ENCODE measurements at places on chromosomes 2 and 18.

- DNase-seq = no peak
Observed at GRCh38 chr2:143476336-143477087, 347.3 kb downstream of the ARHGAP15 start.

- DNase-seq = no peak
Observed at GRCh38 chr2:16044946-16045456, 104.7 kb downstream of the MYCN start.

- DNase-seq = peak; percentile 46
Observed at GRCh38 chr2:236177604-236177966, 9.4 kb upstream of the GBX2 start.

DNA sequence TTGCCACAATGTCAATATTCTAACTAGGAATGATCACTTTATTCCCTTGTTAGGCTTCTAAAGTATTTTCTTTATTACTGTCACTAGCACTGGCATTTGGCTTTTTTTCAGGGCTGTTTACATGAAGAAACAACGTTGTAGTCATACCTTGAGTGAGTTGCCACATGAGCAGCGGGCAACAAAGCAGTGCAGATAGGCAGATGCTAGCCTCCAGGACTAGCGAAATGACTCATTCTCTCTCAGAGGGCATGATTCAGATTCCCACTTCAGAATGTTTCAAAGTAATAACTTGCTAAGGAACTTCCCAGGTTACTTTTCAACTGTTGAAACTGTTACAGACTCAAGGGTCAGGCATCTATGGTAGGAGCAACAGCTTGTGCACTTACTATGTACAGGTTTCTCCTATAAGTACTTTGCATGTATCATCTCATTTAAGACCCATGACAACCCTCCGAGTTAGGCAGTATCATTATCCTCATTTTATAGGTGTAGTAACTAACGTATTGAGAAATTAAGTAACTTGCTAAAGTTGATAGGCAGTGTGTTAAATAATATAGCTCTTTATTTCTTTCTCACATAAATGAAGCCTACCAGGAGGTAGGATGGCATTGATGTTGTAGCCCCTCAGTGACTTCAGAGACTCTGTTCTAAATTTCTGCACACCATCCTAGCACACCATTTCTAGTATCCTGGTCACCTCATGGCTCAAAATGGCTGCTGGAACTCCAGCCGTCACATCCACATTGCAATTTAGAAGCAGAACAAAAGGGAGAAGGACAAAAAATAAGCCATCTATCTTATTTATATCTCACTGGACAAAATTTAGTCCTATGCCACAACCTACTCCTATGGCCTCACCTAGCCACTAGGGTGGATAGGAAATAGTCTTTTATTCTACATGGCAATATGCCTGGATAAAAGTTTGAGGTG, 83.3 kb downstream of the ICOS start:
- no peak for DNase-seq

DNA sequence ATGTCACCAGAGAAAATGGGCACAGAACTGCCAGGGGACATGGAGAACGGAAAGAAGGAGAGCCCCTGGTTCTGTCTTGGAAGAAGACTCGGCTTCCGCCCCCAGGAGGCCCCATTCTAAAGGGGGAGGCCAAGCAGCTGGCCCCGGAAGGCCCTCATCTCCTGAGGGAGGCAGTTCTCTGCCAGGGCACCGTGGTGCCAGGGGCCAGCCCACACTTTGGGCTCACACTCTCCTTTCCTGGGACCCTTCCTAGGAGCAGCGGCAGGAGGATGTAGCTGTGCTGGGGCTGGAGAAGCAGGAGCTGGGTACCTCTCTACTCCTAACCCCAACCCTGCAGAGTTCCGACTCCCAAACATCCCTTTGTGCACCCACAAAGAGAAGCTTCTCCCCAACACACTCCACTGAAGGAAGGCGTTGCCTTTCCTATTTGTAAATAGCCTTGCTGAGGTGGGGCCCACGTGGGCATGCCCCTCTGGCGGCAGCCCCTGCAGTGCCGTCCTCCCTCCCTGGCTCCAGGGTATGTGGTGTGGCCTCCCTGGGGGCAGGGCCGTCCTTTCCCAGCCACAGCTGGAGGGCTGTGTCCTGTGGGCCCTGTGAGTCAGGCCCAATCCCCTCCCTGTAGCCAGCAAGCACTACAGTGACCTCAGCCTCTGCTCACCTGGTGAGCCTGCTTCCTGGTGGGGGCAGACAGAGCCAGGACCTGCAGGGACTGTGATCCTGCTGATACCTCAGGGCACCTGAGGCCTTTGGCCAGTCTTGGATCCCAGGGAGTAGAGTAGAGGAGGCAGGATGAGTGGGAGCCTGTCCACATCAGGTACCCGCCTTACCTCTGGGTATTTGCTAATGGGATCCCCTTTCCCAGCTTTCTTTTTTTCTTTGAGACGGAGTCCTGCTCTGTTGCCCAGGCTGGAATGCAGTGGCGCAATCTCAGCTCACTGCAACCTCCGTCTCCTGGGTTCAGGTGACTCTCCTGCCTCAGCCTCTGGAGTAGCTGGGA, 26.6 kb downstream of the ZFP36L2 start:
- no peak for DNase-seq

DNA sequence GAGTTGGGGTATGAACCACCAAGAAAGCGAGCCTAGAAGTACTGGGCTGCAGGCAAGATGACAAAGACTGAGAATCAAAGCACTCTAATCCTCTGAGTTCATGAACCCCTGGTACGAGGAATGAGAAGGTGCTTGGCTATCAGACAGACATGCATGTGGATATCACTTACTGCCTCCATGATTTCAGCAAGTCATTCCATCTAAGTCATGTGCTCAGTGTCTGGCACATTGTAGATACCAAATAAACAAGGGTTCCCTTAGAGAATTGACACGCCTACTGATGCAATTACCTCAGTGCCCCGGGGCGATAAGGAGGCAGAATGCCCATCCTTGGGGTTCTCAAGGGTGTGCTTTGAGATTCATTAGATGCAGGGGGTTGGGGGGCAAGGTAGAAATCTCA, 125.6 kb upstream of the PKDCC start:
- no peak for DNase-seq

DNA sequence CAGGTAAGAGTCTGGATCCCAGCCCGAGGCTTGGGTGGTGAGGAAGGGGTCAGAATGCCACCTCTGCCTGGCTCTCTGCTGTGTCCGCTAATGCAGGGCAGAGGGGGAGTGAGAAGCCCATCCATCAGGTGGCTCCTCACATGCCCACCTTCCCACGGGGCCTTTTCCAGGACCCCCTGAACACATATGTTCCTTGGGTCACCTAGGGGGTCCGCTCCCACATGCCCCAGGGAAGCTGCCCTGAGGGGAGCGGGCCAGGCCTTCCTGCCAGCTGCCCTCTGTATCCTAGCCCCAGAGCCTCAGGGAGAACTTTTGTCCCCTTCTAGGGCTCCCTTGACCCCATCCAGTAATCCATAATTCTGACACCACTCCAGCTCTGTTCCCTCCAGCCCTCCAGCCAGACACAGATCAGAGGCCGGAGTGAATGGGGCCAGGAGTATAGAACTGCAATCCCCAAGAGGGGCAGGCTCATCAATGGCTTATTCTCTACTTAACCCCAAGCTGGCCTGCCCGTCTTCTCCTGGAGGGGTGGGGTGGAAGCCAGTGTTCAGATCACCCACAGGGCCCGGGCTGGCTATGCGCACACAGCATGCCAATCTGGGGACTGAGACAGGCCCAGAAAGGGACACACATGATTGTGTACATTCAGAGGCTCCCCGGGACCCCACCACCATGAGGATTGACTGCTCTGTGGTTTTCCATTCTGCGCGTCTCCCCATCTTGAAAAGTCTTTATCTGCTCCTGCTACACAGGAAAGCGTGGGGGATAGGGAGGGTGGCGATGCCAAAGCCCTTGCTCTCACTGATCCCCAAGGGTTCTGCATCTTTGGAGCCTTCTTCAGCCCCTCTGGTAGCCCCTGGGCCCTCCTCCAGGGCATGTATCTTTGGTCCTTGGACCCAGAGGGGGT, 1.1 kb downstream of the EMILIN1 start:
- DNase-seq = no peak

DNA sequence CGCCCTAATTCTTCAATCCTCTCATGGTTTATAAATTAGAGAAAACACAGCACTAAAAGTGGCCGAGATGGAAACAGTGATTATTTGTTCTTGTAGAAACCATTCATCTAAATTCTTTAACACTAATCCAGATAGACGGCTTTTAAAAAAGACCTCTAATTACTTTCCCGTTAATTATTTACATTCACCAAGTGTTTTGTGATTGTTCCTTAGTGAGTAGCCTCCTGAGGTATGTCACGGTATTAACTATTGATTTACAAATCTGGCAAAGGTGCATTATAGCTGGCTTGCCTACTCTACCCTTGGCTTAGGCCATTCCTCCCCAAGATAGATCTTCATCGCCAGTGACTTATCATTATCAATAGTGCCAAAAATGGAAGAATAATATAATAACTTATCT, 436.4 kb upstream of the ST6GAL2 start:
- DNase-seq = no peak

GRCh38 chr18:36536426-36536825, 238.9 kb downstream of the FHOD3 start:
- DNase-seq = no peak

GRCh38 chr2:236748385-236748784, 178.8 kb downstream of the ACKR3 start:
- peak; percentile 33 for DNase-seq

- DNase-seq = no peak
Observed at GRCh38 chr2:136497709-136498108, 267.6 kb upstream of the THSD7B start.

DNA sequence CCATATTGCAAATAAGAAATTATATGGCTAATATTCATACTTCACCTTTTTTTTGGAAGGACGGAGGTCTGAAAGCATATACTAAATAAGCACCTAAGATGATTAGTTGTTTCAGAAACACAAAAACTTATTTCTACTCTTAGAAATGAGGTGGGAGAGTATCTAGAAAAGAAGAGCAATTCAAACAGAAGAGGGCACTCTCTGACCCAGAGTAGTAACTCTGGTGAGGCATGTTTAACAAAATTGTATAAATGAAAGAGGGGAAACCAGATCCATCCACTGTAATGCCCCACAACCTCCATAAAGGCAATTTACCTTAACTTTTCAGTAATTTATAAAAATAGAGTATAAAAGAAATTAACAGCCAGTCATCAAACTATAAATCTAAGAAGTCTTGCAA, 669.6 kb upstream of the VRK2 start:
- peak; percentile 25 for DNase-seq

DNA sequence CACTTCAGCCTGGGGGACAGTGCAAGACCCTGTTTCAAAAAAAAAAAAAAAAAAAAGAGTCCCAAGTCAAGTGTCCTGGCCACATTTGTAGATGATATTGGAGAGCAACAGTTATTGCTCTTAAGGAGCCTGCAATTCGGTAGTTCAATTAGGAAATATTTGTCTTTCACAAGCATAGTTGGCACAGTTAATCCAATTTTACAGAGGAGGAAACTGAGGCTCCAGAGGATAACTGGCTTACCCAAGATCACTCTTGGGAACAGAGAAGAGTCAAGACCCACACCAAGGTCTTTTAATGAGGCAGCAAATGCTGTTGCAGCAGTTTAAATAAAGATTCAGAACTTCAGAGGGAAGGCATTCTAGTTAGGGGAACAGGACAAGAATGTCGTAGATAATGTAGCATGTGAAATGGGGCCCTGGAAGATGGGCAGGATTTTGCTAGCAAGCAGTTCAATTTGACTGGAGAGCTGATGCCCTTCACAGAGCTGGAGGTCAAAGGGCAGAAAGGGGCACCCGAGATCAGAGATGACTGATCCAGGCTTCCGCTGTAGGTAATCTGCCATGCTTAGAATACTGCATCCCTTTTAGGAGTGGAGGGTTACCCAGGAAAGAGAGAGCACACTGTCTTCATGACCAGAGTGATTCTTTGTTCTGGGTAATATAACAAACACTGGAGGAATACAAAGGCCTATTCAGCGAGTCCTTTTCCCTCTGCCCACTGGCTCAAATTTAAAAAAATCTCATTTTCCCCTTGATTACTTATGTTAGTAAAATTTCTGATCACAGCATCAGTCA, 3.0 kb downstream of the NPC1 start:
- no peak for DNase-seq

- DNase-seq = peak; percentile 18
Observed at GRCh38 chr2:102301867-102302362, 9.4 kb upstream of the IL1RL1 start.

DNA sequence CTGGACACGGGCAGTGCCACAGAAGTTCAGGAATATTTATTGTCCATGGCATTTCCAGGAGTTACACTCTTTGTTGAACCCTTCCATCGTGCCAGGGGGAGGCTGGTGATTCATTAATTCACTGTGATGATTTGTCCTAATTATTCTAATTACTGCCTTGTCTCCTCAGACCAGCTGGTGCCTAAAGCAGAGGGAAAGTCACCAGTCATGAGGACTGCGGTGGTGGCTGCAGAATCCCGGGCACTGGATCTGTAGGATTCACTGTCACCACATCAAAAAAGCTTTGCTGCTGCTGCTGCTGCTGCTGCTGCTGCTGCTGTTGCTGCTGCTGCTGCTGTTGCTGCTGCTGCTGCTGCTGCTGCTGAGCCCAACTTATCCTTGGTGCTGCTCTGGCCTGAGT, 908.2 kb downstream of the TSN start:
- DNase-seq = no peak

DNA sequence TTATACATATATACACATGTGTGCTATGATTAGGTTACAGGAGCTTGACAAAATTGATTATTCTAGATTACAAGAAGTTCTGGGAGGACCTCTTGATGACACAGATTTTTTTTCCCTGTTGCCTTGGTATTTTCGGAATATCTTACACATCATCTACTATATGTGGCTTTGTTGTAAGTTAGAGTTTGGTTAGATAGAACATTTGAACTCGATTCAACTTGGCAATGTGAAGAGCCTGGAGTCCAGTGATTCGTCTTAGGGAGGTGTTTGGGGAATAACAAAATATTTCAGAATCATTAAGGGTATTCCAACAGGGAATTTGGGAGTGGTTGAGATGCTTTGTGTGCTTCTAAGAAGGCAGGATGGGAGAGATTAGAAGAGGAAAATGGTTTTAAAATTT, 39.3 kb upstream of the EFEMP1 start:
- peak; percentile 70 for DNase-seq

GRCh38 chr2:65367524-65367923, 64.9 kb downstream of the SPRED2 start:
- DNase-seq = peak; percentile 98

- DNase-seq = no peak
Observed at GRCh38 chr2:3307901-3308300, 69.7 kb downstream of the EIPR1 start.

GRCh38 chr18:8686611-8687010, 18.7 kb upstream of the MTCL1 start:
- no peak for DNase-seq

DNA sequence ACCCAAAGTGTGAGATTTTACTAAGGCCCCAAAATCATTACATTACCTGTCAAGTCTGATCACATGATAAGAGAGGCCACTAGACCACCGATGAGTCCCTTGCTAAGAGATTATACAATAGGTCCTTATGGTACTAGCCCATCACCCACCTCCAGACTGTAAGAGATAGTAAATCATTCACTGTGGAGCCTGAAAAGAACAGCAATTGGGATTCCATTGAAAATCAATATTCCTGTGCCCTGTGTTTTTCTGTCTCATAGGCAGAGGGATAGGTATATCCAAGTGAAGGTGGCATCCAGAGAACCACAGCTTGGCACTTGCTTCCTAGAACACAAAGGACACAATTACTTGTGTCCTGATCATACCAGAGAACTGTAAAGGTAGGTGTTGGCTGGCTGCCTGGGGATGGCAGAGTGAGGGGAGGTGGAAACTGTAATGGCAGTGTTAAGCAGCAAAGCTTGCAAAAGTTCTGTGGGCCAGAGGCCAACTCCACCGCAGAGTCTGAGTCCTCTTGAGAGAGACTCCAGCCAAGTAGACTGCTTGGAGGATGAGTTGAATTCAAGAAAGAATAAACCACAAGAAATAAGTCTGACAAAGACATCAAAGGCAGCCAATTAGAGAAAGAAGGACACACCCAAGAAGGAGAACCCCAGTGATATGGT, 102.0 kb upstream of the PIEZO2 start:
- peak; percentile 87 for DNase-seq
